Right cardiac atrium (tissue), 5 donors: ENCODE measurements at places on chromosomes 12 and 14. TPM values are rescaled to one million over a fixed set of nuclear protein-coding genes. Genes with fewer than 3 reads are reported as not detected.

Gene REM2
- 0.07 TPM for polyA plus RNA-seq

Gene TRPV4
- 0.57 TPM for polyA plus RNA-seq

Gene CCNK
- 12.2 TPM for polyA plus RNA-seq

Gene GPX2
- 0.23 TPM for polyA plus RNA-seq

Gene UBR7
- polyA plus RNA-seq, result 14.4 TPM

Gene ALX1
- not detected for polyA plus RNA-seq

Gene EML5
- 0.14 TPM for polyA plus RNA-seq

Gene TAS2R30
- 0.25 TPM for polyA plus RNA-seq

Gene SLC41A2
- 1.2 TPM for polyA plus RNA-seq

Gene RECQL
- 9.2 TPM for polyA plus RNA-seq

Gene IL26
- polyA plus RNA-seq, result not detected

Gene ARHGEF25
- 21.3 TPM for polyA plus RNA-seq
